ENCODE measurements at places on chromosomes 4 and X.
A peak's percentile ranks its signal among the peaks of the same experiment; 100 is the strongest.

- peak; percentile 28 for DNase-seq
Measured at GRCh38 chr4:120769227-120769626, 153.3 kb downstream of the PRDM5 start.

DNA sequence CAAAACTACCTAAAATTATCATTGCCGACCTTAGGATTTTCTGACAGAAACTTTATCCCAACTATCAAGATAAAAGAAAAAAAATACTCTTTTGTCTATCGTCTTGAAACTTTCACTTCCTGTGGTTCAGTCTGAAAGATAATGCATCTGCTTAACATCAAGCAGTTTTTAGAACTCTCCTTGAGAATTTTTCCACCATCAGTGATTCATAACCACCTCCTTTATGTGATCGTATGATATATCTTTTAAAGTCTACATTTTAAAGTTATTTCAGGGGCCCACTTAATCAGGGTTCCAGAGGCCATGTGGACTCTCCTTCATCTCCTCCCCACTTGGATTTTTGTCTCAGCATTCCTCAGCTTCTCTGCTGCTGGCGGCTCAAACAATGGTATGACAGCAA is 272.8 kb upstream of the TENM3 start:
- no peak for DNase-seq

DNA sequence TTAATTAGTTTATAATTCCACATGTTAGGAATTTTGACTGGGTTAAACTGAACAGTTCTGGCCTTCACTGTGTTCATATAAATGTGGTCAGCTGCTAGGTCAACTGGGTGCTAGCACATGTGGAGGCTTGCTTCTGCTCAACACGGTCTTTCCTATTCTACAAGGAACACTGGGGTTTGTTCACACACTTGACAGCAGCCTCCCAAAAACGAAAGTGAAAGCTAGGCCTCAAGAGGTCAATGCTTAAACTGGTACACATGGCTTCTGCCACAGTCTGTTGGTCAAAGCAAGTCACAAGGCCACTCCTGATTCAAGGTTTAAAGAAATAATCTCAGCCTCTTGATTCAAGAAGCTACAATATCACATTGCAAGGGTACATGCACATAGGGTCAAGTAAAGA is 126.5 kb downstream of the QDPR start:
- peak; percentile 19 for DNase-seq

DNA sequence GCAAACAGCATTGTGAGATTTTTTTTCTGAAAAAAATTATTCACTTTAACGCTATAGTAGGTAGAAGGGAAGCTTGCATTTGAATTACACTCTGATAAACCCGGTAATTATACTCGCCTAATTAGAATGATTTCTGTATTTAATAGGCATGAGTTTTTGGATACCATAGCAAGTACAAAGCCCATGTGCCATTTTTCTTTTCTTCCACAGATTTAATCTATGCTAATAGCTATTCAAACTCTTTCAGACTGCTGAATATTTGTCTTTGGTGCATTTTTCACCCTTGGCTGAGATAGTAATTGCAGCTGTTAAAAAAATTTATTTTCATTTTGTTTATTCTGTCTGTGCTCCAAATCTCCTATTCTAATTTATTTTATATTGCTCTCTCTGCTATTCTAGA is 113.0 kb downstream of the EGF start:
- DNase-seq = no peak

GRCh38 chrX:31858915-31859314 is 787.1 kb upstream of the FTHL17 start:
- no peak for DNase-seq

GRCh38 chr4:172830295-172830764 is 338.3 kb upstream of the GALNT7 start:
- no peak for DNase-seq

DNA sequence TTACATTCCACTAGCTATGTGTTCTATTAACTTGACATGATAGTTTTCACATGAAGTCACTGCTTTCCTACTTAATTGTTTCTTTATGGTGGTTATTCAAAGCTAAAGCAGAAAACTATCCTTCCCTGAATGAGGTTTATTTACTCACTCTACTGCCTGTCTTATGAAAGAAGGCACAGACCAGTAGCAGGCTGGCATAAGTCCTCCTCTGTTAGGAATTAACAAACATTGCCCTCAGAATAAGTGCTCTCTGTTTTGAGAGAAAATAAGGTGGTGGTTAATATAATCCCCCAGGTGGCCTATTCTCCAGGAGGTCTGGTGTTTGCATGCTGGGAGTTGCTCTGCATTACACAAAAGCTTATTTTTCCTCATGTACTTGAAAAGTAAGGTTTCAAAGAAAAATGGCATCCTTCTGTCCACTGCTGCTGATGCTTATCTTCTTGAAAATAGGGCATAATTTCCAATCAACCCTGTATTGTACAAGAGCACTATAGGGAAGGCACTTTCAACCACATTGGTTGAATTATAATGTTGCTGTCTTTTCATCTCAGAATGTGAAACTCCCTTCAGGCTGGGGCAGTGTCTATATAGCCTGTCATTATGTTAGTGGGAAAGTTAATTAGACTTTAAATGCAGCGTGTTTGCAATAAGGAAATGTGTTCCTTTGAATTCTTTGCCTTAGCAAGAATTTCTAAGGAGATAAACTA is 119.7 kb upstream of the TBC1D9 start:
- DNase-seq = no peak

- peak; percentile 32 for DNase-seq
Measured at GRCh38 chr4:118954246-118954645, 65.6 kb downstream of the SYNPO2 start.

DNA sequence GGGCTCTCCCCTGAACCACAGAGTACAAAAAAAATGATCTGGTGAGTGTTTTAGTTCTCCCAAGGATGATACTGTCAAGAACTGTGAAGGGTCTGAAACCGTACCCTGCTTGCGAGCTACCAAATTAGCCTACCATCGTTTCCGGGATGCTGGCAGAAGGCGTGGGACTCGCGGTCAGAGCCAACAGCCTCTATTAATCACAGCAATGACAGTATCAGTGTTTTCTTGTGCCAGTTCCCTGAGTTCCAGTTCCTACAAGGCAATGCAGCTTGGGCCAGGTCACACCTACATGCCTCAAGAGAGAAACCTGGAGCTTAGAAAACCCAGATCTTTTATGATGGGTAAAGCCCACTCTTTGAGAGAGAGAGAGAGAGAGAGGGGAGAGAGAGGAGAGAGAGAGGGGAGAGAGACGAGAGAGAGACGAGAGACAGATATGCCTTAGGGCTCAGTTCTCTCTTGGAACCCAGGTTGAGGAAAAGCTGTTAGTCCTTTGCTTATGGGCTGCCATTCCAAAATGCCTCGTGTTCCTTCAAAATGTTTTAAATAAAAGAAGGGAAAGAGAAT is 327.8 kb downstream of the ARHGAP10 start:
- no peak for DNase-seq

DNA sequence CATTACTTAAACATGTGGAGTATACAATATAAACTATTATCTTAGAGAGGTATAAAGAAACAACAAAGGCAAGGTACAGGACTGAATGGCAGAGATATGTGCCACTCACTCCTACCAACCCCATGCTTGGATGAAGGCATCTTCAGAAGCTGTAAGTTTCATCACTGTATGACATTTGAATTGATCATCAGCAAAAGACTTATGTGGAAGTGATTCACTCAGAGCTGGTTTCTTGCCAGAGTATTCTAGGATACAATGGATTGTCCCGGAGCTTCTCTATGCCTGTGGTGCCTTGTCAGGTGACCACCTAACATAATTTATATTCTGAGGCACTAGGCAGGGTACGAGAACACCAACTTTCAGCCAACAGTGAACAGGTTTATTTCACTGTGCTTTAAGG is 392.2 kb downstream of the PPP1R2C start:
- no peak for DNase-seq

DNA sequence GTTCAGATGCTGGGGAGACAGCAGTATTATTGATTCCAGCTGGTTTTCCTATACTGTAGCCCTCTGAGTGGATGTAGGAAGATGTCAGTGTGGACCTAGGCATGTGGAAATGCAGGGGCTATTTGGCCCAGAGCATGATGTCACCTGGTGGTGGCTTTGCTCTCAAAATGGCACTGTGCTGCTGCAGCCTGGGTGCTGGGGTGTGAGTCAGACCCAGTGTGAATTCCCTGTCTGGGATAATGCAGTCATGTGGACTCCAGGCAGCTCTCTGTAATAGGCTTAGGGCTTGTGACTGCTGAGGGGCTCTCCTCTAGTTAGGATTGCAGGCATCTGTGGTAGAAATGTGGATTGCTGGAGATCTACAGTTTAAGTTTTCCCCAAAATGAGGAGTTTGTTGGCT is 70.7 kb downstream of the DCAF8L2 start:
- no peak for DNase-seq

DNA sequence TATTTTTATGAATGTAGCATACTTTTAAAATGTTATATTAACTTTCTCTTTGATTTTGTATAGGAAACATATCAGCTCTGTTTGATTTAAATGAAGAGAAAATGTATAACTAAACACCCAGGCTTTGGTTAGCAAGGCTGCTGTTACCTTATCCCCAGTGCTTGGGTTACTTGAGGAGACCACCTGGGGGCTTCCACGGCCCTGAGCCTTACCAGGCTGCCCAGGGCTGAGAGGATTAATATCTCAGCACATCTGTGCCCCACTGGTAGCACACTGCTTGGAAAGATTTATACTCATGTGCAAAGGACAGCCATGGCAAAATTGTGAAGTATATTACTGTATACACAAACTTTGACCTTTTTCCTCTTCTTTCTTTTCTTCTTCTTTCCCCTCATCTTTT is 752.9 kb downstream of the RAPGEF2 start:
- no peak for DNase-seq

DNA sequence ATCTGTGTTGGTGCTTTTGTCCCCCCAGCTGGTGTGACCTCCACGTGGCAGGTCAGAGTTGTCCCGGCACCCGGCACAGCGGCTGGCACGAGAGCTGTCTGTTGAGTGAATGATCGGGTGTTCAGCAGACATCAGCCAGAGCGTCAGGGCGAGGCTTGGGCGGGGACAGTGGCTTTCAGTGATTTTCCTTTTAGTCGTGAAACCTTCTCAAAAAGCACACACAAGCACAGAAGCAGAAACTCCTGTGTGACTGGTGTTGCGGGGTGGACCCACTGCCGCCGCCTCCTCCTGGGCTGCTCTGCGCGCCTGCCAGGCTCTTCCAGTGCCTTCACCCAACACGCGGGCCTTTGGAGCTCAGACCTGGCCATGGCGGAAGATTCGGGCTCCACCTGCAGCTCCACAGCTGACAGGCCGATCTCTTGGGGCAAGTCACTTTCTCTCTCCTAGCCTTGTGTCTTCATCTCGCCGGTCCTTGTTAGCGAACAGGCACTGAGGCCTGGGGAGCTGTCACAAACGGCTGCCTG is 51.4 kb upstream of the HGFAC start:
- DNase-seq = no peak

- DNase-seq = no peak
Measured at GRCh38 chr4:57943682-57944081, 833.5 kb upstream of the IGFBP7 start.

DNA sequence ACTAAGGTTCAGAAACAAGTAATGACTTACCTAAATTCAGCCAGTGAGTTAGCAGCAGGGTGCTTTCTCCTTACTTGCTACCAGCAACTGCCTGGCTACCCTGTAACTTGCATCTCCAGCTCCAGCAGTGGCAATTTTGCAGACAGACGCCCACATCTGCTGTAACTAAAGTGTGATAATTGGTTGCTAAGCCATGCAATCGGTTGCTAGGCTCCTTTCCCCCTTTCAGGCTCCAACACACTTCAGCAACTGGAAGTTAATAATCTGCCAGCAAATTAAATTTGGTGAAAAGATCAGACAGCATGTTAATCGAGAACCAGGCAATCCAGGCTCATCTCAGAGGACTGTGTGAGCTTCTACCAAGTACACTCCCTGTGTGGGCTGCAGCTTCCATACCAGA is 24.2 kb upstream of the ARHGEF9 start:
- no peak for DNase-seq

- DNase-seq = no peak
Measured at GRCh38 chrX:42143866-42144592, 220.7 kb upstream of the CASK start.

DNA sequence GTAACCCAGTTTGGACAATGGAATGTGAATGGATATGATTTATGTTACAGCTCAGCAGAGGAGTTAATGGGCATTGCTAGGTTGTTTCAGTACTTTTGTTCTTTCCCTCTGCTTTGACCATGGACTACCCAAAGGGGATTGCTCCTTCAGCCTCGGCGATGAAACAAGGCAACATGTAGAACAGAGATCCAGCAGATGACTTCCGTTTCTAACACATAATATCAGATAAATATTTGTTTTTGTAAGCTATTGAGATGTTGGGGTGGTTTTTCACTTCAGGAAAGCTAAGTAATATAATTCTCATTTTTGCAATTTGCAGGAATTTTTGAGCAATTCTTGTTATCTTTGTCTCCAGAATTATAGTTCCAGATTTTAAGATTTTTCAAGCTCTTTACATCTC is 934.6 kb upstream of the GRID2 start:
- no peak for DNase-seq

DNA sequence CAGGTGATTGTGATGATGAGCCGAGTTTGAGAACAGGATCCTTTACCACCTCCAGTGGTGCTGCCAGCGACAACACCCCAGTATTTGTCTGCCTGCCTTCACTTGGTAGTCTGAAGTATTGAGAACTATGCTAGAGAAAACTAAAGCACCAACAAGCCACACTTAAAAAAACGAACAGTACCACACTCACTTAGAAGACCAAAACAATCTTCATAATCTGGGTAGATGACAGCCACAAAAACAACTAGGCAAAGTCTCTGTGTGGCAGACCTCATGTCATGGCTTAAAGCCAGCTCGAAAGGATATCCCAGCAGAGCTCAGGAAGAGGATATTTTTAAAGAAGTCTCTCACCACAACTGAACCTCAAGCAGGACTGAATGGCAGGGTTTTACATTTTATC is 236.0 kb downstream of the GPC3 start:
- no peak for DNase-seq

- peak; percentile 71 for DNase-seq
Measured at GRCh38 chrX:63350941-63351616, at the start of gene SPIN4. TSS of gene SPIN4 (minus strand) at chrX:63351332. CDS start at chrX:63350819, 513 bp downstream.

GRCh38 chr4:18020145-18020670 is 1.3 kb downstream of the LCORL start:
- no peak for DNase-seq

DNA sequence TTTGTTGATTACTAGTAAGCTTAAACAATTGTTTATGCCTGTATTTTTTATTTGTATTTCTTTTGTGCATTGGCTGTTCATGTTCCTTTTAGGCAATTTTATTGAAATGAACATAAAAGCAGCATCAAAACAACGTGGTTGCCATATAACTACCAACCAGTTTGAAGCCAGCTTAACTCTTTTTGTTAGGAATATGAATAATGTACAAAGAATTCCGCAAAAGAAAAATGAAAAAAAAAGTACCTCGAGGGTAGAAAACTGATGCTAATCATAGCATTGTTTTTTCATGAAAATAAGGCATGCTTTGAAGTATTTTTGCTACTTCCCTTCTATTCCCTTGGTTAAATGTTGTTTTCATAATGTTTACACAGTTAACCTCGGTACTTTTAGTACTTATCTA is 1024.0 kb upstream of the SLIT2 start:
- peak; percentile 69 for DNase-seq

- DNase-seq = no peak
Measured at GRCh38 chr4:7978489-7978888, 38.8 kb upstream of the AFAP1 start.

- no peak for DNase-seq
Measured at GRCh38 chr4:110735686-110736085, 112.8 kb upstream of the PITX2 start.

All from HFFc6 (cell line).